ENCODE measurements at places on chromosomes 5 and 9. TPM values are rescaled to one million over a fixed set of nuclear protein-coding genes. Genes with fewer than 3 reads are reported as not detected.

DNA sequence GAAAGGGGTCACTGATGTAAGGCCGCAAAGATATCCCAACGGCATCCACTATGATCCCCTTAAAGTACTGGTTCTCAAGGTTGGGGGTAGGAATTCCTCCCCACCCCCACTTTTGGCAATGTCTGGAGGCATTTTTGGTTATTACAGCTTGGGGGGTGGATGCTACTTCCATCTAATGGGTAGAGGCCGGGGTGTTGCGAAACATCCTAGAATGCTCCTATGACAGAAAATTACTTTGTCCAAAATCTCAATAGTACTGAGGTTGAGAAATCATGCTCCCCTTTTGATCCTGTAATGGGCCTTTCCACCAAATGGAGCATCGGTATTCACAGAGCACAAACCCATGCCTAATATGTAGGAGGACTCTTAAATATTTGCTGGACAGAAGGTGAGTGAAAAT lies 20.8 kb upstream of the TCERG1 start:
- DNase-seq, result no peak
- no peak overlapping the region for H3K27ac ChIP-seq
- H3K4me3 ChIP-seq, result no peak overlapping the region
- no peaks in the 10 kb centered on the region for H3K27me3 ChIP-seq
- no peaks in the 10 kb centered on the region for H3K36me3 ChIP-seq

The ZNF618 gene
- total RNA-seq, result 24.2 TPM

- H3K36me3 ChIP-seq, result no peaks in the 10 kb centered on the region
- no peaks in the 10 kb centered on the region for H3K27me3 ChIP-seq
- no peaks in the 10 kb centered on the region for H3K4me1 ChIP-seq
- no peak for DNase-seq
- no peak overlapping the region for H3K4me3 ChIP-seq
Measured at GRCh38 chr9:101601904-101602765, 7.4 kb upstream of the PPP3R2 start.

The COL15A1 gene
- total RNA-seq, result 62.1 TPM

GRCh38 chr5:115544043-115544435 lies 536 bp downstream of the FEM1C start:
- DNase-seq, result peak; percentile 43
- H3K4me1 ChIP-seq, result no peaks in the 10 kb centered on the region
- H3K4me3 ChIP-seq, result peak overlapping the region; percentile 68
- H3K27ac ChIP-seq, result peak overlapping the region; percentile 94

GRCh38 chr5:174145821-174146220 lies 100.3 kb downstream of the NSG2 start:
- DNase-seq, result no peak
- no peak overlapping the region for H3K27ac ChIP-seq
- no peaks in the 10 kb centered on the region for H3K36me3 ChIP-seq
- no peaks in the 10 kb centered on the region for H3K4me1 ChIP-seq
- no peak overlapping the region for H3K4me3 ChIP-seq
- no peaks in the 10 kb centered on the region for H3K27me3 ChIP-seq

- H3K4me1 ChIP-seq, result no peaks in the 10 kb centered on the region
- H3K36me3 ChIP-seq, result no peaks in the 10 kb centered on the region
- no peak overlapping the region for H3K4me3 ChIP-seq
- no peak overlapping the region for H3K27ac ChIP-seq
- H3K27me3 ChIP-seq, result no peaks in the 10 kb centered on the region
Measured at GRCh38 chr9:2210201-2210600, 195.1 kb downstream of the SMARCA2 start.

DNA sequence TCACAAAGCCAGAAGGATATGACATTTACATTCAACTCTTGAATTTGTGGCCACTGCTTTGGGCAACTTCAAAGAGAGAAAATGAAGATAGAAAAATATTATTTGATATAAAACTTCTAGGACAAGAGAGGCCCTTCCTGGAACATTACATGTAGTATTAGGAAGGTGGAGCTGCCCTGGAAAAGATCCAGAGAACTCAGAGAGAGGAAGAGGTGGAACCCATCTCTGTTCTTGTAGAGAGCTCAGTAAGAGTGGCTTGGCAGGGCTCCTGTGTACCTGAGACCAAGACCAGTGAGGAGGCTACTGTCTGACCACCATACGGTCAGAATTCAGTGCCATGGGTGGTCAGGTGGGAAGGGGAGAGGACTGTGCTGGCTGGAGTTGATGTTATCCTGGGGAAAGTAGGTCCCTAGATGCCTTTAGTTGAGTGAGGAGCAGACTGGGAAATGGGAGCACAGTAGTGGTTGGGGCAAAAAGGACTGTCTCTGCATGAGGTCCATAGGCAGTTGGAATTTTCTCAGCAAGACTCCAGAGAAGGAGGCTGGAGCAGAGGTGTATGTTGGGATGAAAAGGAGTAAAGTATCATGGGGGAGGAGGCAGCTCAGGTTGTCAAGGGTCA lies 7.6 kb downstream of the TGFBI start:
- H3K36me3 ChIP-seq, result no peaks in the 10 kb centered on the region
- no peak overlapping the region for H3K27ac ChIP-seq
- no peaks in the 10 kb centered on the region for H3K27me3 ChIP-seq
- H3K4me1 ChIP-seq, result no peaks in the 10 kb centered on the region

GRCh38 chr9:133991964-133992779 lies at the start of gene VAV2:
VAV2 (minus strand) TSS chr9:133992324; CDS start chr9:133992278, 46 bp downstream.
- peak within 1 kb of the TSS; percentile 82 for H3K27ac ChIP-seq
- peaks cover 20% of the 10 kb centered on the region for H3K4me1 ChIP-seq
- peak within 1 kb of the TSS; percentile 51 for H3K4me3 ChIP-seq
- DNase-seq, result peak; percentile 61
- no peaks in the 10 kb centered on the region for H3K36me3 ChIP-seq
- H3K27me3 ChIP-seq, result no peaks in the 10 kb centered on the region

DNA sequence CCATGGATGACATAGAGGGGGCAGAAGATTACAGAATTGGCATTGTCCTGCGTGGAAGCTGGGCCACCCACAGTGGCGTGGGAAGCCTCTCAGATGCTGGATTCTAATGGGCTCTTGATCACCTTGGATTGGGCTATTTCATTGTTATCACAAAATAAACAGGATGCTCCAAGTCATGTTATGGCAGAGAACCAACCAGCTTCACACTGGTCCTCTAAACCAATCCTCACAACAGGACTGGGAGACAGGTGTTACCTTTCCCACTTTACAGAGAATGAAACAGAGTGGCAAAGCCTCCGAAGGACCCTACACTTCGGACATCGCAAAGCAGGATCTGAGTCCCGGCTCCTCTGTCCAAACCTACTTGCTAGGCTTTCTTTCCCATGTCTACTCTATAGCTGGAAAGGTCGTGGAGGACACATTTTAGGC lies 455 bp upstream of the SMIM3 start:
- no peaks in the 10 kb centered on the region for H3K36me3 ChIP-seq
- no peaks in the 10 kb centered on the region for H3K27me3 ChIP-seq
- H3K27ac ChIP-seq, result peak overlapping the region; percentile 86
- H3K4me1 ChIP-seq, result no peaks in the 10 kb centered on the region
- H3K4me3 ChIP-seq, result peak overlapping the region; percentile 60
- no peak for DNase-seq

DNA sequence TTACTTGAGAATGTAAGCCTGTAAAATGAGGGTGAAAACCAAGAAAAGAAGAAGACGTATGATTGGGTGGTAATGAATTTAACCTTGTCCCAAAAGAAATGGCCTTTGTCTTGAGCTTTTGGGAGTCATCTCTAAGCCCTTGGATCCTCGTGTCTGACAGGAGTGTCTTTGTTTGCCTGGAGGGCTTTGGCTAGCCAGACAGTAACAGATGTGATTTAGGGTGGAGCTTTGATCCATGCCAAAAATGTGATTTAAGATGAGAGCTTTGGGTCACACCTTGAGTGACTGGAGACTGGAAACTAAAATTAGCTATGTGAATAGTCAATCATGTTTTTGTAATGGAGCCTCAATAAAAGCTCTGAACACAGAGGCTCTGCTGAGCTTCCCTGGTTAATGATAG lies 25.9 kb upstream of the ZFAND5 start:
- H3K4me3 ChIP-seq, result no peak overlapping the region
- no peak overlapping the region for H3K27ac ChIP-seq
- no peaks in the 10 kb centered on the region for H3K36me3 ChIP-seq

GRCh38 chr5:89934069-89934468 lies 475.5 kb downstream of the CETN3 start:
- H3K36me3 ChIP-seq, result no peaks in the 10 kb centered on the region
- H3K27me3 ChIP-seq, result no peaks in the 10 kb centered on the region
- DNase-seq, result no peak
- no peaks in the 10 kb centered on the region for H3K4me1 ChIP-seq
- H3K4me3 ChIP-seq, result no peak overlapping the region
- H3K27ac ChIP-seq, result no peak overlapping the region

The CEL gene
- 1.4 TPM for total RNA-seq

The ISL1 gene
- total RNA-seq, result not detected

DNA sequence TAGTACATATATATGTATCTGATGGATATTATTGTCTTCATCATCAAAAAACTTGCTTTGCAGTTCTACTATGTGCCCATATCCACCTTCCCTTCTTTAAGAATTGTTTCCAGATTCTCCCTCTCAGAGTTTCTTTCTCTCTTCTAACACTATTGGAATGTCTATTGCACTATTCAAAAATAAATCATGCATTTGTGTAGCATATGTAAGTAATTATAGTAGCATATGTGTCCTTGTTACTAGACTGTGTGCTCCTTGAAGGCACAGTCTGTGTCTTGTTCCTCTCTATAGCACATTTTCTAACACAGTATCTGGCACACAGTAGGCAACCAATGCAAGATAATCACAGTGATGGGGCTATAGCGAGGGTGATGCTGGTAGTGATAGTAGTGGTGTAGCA lies 43.4 kb upstream of the TRIM32 start:
- peak overlapping the region; percentile 66 for H3K27ac ChIP-seq
- peaks cover 18% of the 10 kb centered on the region for H3K4me1 ChIP-seq
- no peaks in the 10 kb centered on the region for H3K36me3 ChIP-seq
- H3K4me3 ChIP-seq, result no peak overlapping the region
- DNase-seq, result no peak
- H3K27me3 ChIP-seq, result no peaks in the 10 kb centered on the region

DNA sequence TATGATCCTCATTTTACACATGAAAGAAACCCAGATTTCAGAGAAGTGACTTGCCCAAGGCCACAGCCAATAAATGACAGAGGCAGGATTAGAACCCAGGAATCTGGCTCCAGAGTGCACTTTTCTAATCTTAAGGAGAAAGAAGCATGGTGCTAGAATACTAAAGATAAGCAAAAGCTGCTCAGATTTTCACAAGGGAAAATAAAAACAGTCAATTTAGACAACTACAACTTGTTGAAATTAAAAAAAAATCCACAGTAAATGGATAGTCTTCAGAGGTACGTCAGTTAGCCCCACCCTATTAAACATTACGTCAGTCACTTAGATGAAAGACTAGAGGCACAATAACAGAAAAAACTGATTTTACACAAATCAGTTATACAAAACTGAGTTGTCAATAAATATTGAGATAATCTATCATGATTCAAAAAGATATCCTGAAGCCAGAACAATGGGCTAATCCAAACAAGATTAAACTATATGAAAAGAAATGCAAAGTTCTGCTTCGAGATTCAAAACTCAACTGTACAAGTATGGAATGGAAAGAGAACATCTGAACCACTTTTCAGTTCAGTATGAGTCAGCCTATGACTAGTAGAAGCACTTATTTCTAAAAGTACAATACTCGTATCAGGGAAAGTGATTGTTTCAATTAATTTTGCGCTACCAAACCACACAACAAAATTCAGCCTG lies 9.3 kb downstream of the TMEM245 start:
- H3K4me1 ChIP-seq, result no peaks in the 10 kb centered on the region
- no peak for DNase-seq
- peak overlapping the region; percentile 87 for H3K27ac ChIP-seq
- no peak overlapping the region for H3K4me3 ChIP-seq

The ORM2 gene
- not detected for total RNA-seq

GRCh38 chr9:33443047-33443446 lies 4.3 kb downstream of the AQP3 start:
- no peaks in the 10 kb centered on the region for H3K4me1 ChIP-seq
- H3K36me3 ChIP-seq, result no peaks in the 10 kb centered on the region
- H3K27me3 ChIP-seq, result no peaks in the 10 kb centered on the region
- DNase-seq, result no peak
- H3K4me3 ChIP-seq, result no peak overlapping the region

The CCDC192 gene
- total RNA-seq, result not detected

- no peak for DNase-seq
- H3K36me3 ChIP-seq, result no peaks in the 10 kb centered on the region
- no peaks in the 10 kb centered on the region for H3K27me3 ChIP-seq
- peak overlapping the region; percentile 47 for H3K27ac ChIP-seq
- no peaks in the 10 kb centered on the region for H3K4me1 ChIP-seq
Measured at GRCh38 chr9:133682818-133683585, 46.8 kb downstream of the DBH start.

The PCDHA3 gene
- 1.8 TPM for total RNA-seq

DNA sequence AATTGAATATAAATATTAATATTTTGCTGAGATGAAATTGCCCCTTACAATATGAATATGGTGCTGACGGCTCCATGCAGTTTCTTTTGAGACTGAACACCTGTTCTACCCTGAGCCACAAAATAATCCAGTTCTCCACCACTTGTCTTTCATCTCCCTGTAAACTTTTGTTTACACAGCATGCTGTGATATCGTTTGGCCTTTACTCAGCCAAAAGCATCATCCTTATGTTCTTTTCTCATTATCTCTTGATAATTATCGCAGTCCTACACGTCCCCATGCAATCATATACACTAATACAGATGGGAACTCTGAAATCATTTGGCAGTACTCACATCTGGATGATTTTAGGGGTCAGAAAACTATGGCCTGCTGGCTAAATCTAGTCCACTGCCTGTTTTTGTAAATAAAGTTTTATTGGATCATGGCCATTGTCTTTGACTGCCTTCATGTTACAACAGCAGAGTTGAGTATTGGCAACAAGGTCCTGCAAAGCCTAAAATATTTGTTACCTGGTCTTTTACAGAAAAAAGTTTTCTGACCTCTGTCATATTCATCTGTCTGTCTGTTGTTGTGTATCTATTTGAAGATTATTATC lies 53.3 kb downstream of the AOPEP start:
- H3K27ac ChIP-seq, result no peak overlapping the region
- no peaks in the 10 kb centered on the region for H3K27me3 ChIP-seq
- DNase-seq, result no peak
- H3K4me1 ChIP-seq, result no peaks in the 10 kb centered on the region
- H3K4me3 ChIP-seq, result no peak overlapping the region

The PCDHGA5 gene
- total RNA-seq, result 10.9 TPM

GRCh38 chr5:14267991-14268708 lies 125.0 kb downstream of the TRIO start:
- H3K27me3 ChIP-seq, result no peaks in the 10 kb centered on the region
- H3K4me1 ChIP-seq, result peaks cover 12% of the 10 kb centered on the region
- no peak for DNase-seq

- no peaks in the 10 kb centered on the region for H3K36me3 ChIP-seq
- H3K4me1 ChIP-seq, result no peaks in the 10 kb centered on the region
- DNase-seq, result no peak
- no peaks in the 10 kb centered on the region for H3K27me3 ChIP-seq
Measured at GRCh38 chr9:125258832-125259534, 2.6 kb upstream of the GAPVD1 start.

GRCh38 chr5:54415147-54415546 lies 40.4 kb upstream of the HSPB3 start:
- no peak overlapping the region for H3K4me3 ChIP-seq
- no peak overlapping the region for H3K27ac ChIP-seq
- H3K36me3 ChIP-seq, result no peaks in the 10 kb centered on the region
- no peaks in the 10 kb centered on the region for H3K27me3 ChIP-seq

The MYORG gene
- 3.6 TPM for total RNA-seq

- H3K4me1 ChIP-seq, result no peaks in the 10 kb centered on the region
- H3K36me3 ChIP-seq, result no peaks in the 10 kb centered on the region
- no peak overlapping the region for H3K27ac ChIP-seq
- no peak overlapping the region for H3K4me3 ChIP-seq
Measured at GRCh38 chr5:178826216-178826615, 33.5 kb upstream of the ZNF354B start.
